ENCODE measurements at places on chromosomes 5 and 9. TPM values are rescaled to one million over a fixed set of nuclear protein-coding genes. Genes with fewer than 3 reads are reported as not detected.

SHROOM1 gene
- total RNA-seq, result 2.9 TPM

GRCh38 chr5:56025151-56025885, 30.6 kb upstream of the IL6ST start:
- peaks cover 2% of the 10 kb centered on the region for H3K27me3 ChIP-seq
- H3K36me3 ChIP-seq, result no peaks in the 10 kb centered on the region
- no peak for DNase-seq
- no peaks in the 10 kb centered on the region for H3K4me1 ChIP-seq
- no peak overlapping the region for H3K27ac ChIP-seq
- no peak overlapping the region for H3K4me3 ChIP-seq

TAF9 gene
- 52.8 TPM for total RNA-seq

- no peaks in the 10 kb centered on the region for H3K4me1 ChIP-seq
- H3K4me3 ChIP-seq, result no peak overlapping the region
- no peak for DNase-seq
- H3K27ac ChIP-seq, result no peak overlapping the region
- H3K27me3 ChIP-seq, result no peaks in the 10 kb centered on the region
Measured at GRCh38 chr5:147307170-147307569, 72.3 kb downstream of the STK32A start.

LMBRD2 gene
- total RNA-seq, result 11.8 TPM

DNA sequence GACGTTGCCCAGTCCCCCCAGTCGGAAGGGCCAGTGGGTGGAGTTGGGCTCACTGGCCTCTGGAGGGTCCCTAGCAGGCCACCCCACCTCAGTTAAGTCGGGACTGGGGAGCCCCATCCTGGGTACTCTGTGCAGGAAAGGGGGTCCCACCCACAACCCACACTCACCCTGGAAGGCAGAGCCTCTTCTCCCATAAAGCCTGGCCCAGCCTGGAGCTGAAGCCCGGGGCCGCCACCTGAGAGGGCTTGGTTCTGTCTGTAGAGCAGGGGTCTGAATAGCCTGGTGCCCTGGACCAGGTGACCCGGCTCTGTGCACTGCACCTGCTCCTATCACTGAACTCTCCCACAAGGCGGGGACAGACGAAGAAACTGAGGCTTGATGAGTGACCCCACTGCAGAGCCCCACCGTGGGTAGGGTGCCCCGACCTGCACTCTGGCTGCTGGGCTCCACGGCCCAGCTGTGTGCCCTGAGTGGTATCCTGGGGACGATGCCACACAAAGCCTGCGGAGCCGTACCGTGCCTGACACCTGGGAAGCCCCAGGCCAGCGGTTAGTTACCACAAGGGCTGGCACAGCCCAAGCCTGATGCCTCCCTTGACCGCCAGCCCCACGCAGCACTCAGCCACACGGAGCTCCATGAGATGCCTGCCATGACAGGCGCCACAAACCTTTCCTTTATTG, 7.3 kb downstream of the PTGES2 start:
- DNase-seq, result no peak
- peaks cover 15% of the 10 kb centered on the region for H3K4me1 ChIP-seq
- no peaks in the 10 kb centered on the region for H3K27me3 ChIP-seq
- no peak overlapping the region for H3K27ac ChIP-seq
- peaks cover 8% of the 10 kb centered on the region for H3K36me3 ChIP-seq

DNA sequence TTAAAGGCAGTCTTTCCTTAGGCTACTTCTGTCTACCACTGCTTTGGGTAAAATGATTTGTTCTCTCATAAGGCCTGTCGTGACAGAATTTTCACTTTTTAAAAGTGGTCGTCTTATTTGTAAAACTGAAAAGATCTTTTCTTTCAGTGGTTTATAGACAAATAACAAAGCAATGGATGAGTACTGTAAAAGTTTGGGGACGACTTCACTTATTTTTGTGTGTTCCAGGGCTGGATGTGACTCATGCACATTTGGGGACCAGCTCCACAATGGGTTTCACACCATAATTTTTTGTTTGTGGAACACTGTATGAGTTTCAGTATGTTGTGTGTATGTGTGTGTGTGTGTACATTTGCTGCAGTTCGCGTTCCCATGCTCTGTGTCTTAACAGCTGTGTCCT, 53.6 kb downstream of the ARHGAP26 start:
- H3K36me3 ChIP-seq, result peaks cover 2% of the 10 kb centered on the region
- peaks cover 64% of the 10 kb centered on the region for H3K4me1 ChIP-seq
- no peak for DNase-seq
- H3K4me3 ChIP-seq, result no peak overlapping the region

DNA sequence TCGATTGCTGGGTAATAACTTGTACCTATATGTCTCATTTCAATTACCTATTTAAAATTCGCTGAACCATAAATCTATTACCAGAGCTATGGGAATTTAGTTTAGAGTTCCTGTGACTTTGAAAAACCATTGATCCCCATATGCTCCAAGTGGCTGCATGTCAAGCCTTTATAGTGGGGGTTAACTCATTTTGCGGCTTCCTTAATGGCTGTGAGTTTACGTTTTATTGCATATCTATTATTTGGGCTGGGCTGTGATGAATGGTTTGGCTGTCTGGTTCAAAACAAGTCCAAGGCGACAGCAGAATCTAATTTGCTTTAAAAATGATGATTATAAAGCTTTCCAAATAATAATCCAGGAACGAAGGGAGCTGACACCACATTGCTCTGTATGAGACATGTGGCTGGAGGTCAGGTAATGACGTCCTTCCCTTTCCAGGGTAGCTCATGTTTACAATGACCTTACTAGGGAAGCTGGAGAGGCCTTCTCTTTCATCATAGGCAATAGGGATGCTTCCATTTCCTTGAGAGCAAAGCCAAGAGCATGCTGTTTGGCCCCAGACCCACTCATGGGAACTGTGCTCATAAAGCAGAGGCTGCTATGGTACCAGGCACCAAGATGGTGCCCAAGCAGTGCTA, 258.3 kb downstream of the HSPA4 start:
- H3K4me3 ChIP-seq, result no peak overlapping the region
- DNase-seq, result no peak
- no peaks in the 10 kb centered on the region for H3K4me1 ChIP-seq
- H3K27ac ChIP-seq, result no peak overlapping the region
- H3K36me3 ChIP-seq, result no peaks in the 10 kb centered on the region

PCA3 gene
- not detected for total RNA-seq

DNA sequence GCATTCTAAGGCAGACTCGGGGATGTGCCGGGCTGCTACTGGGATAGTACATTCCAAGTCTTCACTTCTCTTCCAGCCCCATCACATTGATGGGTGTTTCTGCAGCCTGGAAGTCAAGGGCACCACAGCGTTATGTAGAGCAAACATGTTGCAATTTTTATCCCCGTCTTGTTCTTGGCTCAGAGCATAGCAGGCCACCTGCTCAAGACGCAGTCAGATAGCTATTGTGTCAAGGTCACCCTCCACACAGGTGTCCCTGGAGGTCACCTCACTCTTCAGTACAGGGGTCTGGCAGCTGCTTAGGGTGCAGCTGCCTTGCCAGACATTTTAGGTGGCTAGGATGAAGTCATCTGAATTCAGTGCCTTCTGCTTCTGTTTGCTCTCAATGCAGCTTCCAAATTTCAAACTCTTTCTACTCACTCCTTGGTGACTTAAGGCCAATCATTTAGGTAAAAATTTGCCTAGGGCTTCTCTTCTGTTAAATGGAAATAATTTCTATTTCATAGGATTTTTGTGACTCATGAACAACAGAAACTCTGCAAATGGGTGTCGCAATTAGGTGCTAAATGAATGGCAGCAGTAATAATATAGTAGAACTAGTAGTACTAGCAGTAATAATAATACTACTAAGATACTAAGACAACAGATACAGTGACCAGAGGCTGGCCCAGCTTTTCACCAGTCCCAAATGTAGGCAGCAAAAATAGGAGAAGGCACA, 24.3 kb downstream of the KCNV2 start:
- DNase-seq, result no peak
- H3K4me1 ChIP-seq, result peaks cover 8% of the 10 kb centered on the region
- H3K27me3 ChIP-seq, result no peaks in the 10 kb centered on the region
- no peak overlapping the region for H3K4me3 ChIP-seq

KCNV2 gene
- not detected for total RNA-seq

DNA sequence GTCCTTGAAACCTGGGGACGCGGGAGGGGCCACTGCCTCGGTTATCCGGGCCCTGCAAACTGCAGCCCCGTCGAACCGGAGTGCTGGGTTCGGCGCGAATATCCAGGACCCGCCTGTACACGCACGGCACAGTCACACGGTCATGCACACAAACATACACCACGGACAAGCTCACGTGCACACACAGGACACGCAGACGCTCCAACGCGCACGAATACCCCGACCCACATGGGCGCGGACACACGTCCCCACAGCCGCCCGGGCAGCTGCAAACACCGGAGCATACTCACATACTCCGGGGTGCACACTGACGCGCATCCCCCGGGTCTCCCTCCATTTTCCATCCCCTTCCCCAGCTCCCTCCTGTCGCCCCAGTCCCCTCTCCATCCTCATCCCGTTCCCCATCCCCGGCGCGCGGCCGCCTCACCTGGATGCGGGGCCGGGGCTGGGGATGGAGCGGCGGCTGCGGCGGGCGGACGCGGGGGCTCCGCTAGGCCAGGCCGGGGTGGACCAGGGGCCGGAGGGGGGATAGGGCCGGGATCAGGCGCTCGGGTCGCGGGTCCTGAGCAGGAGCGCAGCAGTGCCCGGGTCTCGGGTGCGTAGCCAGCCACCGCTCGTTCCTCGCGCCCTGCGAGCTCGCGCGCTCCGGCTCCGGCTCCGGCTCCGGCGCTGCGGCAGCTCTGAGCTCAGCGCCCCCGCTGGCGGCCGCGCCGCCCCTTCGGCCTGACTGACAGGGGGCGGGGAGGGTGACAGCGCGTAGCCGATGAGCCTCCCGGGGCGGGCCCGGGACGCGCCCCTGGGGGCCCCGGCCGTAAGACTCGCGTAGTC, at the start of the genes EIF4E1B and SNCB:
EIF4E1B (plus strand) TSS at position 823 of the 828 bp plus-strand sequence. CDS start 12,113 bp downstream, outside the sequence.
SNCB (minus strand) TSS at position 682 of the 828 bp plus-strand sequence. CDS start 880 bp downstream, outside the sequence.
- DNase-seq, result peak; percentile 64
- peak within 1 kb of the TSS; percentile 19 for H3K27ac ChIP-seq
- H3K4me1 ChIP-seq, result peaks cover 25% of the 10 kb centered on the region
- peaks cover 68% of the 10 kb centered on the region for H3K27me3 ChIP-seq
- H3K4me3 ChIP-seq, result peak within 1 kb of the TSS; percentile 11

CDH9 gene
- total RNA-seq, result not detected

GRCh38 chr9:18190671-18191374, 283.1 kb upstream of the ADAMTSL1 start:
- no peak for DNase-seq
- H3K27me3 ChIP-seq, result no peaks in the 10 kb centered on the region
- H3K4me3 ChIP-seq, result no peak overlapping the region
- H3K27ac ChIP-seq, result no peak overlapping the region
- no peaks in the 10 kb centered on the region for H3K36me3 ChIP-seq

ADAMTS16 gene
- total RNA-seq, result not detected

DNA sequence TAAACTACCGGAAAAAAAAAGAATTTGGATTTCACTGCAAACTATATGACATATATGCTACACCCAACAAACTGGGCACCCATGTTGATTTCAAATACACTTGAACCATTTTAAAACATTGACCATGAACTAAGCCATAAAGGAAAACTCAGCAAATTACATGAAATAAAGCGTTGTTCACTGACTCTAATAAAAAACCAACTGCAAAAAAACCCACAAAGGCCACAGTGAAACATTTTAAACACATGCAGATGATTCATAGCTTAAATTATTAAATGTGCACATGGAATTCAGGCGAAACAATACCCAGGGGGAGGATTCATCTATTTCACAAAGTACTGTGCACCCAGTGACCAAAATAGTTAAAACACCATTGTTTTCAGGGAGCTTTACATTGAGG, 33.3 kb downstream of the MTRR start:
- no peak overlapping the region for H3K4me3 ChIP-seq
- no peaks in the 10 kb centered on the region for H3K4me1 ChIP-seq
- H3K27me3 ChIP-seq, result no peaks in the 10 kb centered on the region
- peaks cover 80% of the 10 kb centered on the region for H3K36me3 ChIP-seq
- DNase-seq, result no peak

SCAI gene
- 10.8 TPM for total RNA-seq

DNA sequence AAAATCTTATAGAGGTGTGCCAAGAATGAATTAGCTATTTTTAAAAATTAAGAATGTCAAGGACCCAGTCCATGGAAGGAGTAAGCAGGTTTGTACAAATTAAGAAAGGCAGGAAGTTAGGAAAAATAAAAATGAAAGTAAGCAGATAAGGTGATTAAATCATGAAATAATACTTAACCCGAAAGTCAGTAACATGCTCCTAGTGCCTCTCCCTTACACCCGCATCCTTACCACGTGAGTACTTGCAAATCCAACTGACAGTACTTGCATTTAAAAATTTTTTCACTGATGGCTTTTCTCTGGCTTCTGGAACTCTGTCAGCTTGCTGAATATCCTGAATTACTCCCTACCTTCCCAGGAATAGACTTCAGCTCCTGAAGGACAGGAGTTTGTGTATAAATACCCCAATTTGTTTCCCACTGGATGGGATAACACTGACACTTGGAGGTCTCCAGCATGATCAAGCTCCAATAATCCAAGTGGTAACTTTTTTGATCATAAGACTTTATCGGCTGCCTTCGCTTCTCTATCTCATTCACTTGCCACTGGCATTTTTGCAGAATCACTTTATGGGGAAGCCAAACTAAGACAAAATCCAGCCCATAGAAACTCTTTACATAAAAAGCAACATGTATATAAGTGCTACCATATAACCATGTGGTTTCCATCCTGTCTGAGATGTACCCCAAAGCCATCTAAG, 41.6 kb upstream of the RICTOR start:
- H3K4me3 ChIP-seq, result no peak overlapping the region
- peaks cover 57% of the 10 kb centered on the region for H3K36me3 ChIP-seq
- peak overlapping the region; percentile 51 for H3K27ac ChIP-seq
- no peaks in the 10 kb centered on the region for H3K27me3 ChIP-seq
- peaks cover 14% of the 10 kb centered on the region for H3K4me1 ChIP-seq

GRCh38 chr5:120297616-120298015, 166.5 kb upstream of the PRR16 start:
- H3K36me3 ChIP-seq, result no peaks in the 10 kb centered on the region
- H3K4me3 ChIP-seq, result no peak overlapping the region
- H3K4me1 ChIP-seq, result no peaks in the 10 kb centered on the region
- H3K27ac ChIP-seq, result no peak overlapping the region
- DNase-seq, result no peak

GRCh38 chr5:54103871-54104270, 206.5 kb downstream of the ARL15 start:
- no peak overlapping the region for H3K27ac ChIP-seq
- no peak for DNase-seq
- H3K4me3 ChIP-seq, result no peak overlapping the region
- H3K36me3 ChIP-seq, result no peaks in the 10 kb centered on the region
- no peaks in the 10 kb centered on the region for H3K27me3 ChIP-seq
- no peaks in the 10 kb centered on the region for H3K4me1 ChIP-seq

TMEM252 gene
- not detected for total RNA-seq
